ENCODE measurements at places on chromosomes 6 and 20. TPM values are rescaled to one million over a fixed set of nuclear protein-coding genes. Genes with fewer than 3 reads are reported as not detected.

DNA sequence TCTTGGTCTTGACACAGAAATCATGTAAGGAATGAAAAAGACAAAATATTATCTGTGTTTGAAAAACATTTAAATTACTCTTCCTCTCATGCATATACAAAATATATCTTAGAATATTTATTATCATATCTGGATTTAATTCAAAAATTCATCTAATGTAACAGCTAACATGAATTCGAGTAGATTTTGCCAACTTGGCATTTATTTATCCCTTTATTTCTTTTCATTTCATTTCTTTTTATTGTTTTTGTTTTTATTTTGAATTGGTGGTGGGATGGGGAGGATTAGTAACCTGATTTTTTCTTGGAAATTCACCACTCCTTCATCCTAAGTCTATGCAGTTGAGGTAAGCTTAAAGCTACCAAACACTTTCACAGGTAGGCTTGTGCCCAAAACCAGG lies 508.7 kb downstream of the EPHA7 start:
- DNase-seq = no peak

The PDE10A gene
- 12.2 TPM for total RNA-seq

The FUCA2 gene
- 30.3 TPM for total RNA-seq

GRCh38 chr6:26183581-26184366 lies 96.5 kb downstream of the HFE start:
- DNase-seq = peak; percentile 90
